A549 treated with Hydrocortisone at 1 μM for 4 hours (cell line): ENCODE measurements at places on chromosomes 7 and 10. TPM values are rescaled to one million over a fixed set of nuclear protein-coding genes. Genes with fewer than 3 reads are reported as not detected.

The SMIM30 gene
- 29.3 to 41.5 TPM (median 33.6 TPM) in 5 replicates for total RNA-seq

The TRIM50 gene
- not detected in 5 replicates for total RNA-seq

The ERVW-1 gene
- not detected in 5 replicates for total RNA-seq

The CCDC172 gene
- not detected in 5 replicates for total RNA-seq

The GHRHR gene
- 0.41 TPM in 1 of 5 replicates, not detected in the others for total RNA-seq

The C10orf62 gene
- total RNA-seq, result 0.10 to 0.16 TPM in 2 of 5 replicates, not detected in the others

The DRGX gene
- total RNA-seq, result 0.03 to 0.08 TPM (median 0.06 TPM) in 3 of 5 replicates, not detected in the others

The CYP26A1 gene
- total RNA-seq, result 1.7 to 2.9 TPM (median 2.4 TPM) in 5 replicates

The CRHR2 gene
- 0.02 to 0.06 TPM (median 0.05 TPM) in 3 of 5 replicates, not detected in the others for total RNA-seq

The VSTM2A gene
- total RNA-seq, result not detected in 5 replicates

The ADAM22 gene
- total RNA-seq, result 0.16 to 0.43 TPM (median 0.33 TPM) in 5 replicates

The SLC18A3 gene
- 0.03 TPM in 1 of 5 replicates, not detected in the others for total RNA-seq
